Ammon's horn (tissue), 1 donor: ENCODE measurements at places on chromosomes 5 and 9.

DNA sequence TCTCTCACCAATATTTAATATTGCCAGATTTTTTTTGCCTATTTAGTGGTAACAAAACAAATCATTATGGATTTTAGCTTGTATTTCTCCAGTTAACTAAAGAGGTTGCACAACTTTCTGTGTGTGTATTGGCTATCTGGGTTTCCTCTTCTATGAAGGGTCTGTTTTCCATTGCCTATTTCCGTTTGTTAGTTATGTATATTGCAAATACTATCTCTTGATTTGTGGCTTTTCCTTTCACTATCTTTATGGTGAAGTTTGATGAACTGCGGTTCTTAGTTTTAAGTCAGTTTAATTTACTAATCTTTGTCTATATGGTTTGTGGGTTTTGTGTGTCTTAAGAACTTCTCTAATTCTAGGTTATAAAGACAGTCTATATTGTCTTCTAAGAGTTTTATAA, 136.3 kb downstream of the CEP120 start:
- no peak for DNase-seq

- no peak for DNase-seq
These were observed 934 bp upstream of the FCN1 start for GRCh38 chr9:134918646-134919045.

GRCh38 chr5:149415066-149415967, 36.2 kb upstream of the IL17B start:
- no peak for DNase-seq

DNA sequence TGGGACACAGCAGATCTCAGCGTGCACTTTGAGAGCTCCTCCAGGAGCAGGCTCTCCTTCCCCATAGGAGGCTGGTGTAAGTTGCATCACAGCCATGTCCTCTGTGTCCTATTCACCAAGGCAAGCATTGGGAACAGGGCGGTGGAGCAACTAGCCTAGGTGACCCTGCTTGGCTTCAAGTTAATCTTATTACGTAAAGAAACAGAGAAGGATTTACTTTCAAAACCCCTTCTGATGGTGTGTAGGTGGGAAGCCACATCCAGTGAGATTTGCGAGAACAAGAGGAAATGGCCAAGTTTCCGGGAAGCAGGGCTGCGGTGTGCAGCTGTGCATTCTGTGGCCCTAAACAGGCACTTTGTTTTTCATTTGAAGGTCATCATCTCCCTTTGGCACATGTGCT, 80.2 kb downstream of the TRIO start:
- no peak for DNase-seq

DNA sequence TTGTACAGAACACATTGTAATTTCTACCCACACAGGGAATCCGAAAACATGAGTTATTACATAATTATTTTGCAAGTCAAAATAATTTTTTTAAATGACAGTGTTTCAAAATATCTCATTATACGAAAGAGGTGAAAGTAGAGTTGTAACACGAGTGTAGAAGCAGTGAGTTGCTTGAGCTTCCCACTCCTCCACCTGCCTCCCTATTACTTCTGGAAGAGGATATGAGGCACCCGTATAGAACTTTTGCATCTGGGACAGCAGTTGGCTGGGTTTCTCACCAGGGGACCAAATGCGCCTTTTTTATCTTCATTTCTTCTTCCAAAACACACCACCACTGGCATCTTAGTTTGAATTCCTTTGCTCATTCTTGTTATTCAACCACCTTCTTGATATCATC, 779.0 kb upstream of the COX7C start:
- peak; percentile 3 for DNase-seq

- no peak for DNase-seq
These were observed 3.5 kb downstream of the PAX5 start for GRCh38 chr9:37030611-37030939.

- no peak for DNase-seq
These were observed 2.7 kb downstream of the PCDHGC3 start for GRCh38 chr5:141478321-141478945.

GRCh38 chr5:67876371-67876770, 339.2 kb upstream of the PIK3R1 start:
- DNase-seq: no peak

- no peak for DNase-seq
These were observed 90.4 kb downstream of the PGM5 start for GRCh38 chr9:68446836-68447235.

- DNase-seq: no peak
These were observed 215.8 kb upstream of the TRIM32 start for GRCh38 chr9:116471093-116471906.

- DNase-seq: no peak
These were observed 44.6 kb downstream of the WHRN start for GRCh38 chr9:114460513-114461199.

DNA sequence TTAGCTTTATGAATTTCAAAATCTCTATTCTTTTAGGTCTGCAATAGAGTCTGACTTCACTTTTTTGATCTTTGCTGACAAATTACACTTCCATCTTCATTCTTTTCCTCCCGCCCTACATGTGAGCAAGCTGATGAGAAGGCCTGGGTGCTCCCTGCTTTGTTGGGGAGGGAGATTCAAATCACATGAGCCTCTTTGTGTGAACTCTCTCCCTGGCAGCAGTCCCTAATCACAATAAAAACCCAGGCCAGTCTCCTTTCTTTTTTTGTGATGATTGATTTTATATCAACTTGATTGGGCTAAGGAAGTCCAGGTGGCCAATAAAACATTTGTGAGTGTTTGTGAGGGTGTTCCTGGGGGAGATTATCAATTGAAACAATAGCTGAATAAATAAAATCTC, 89.4 kb downstream of the PSAT1 start:
- DNase-seq: no peak
